ENCODE measurements at places on chromosomes 1 and 21. TPM values are rescaled to one million over a fixed set of nuclear protein-coding genes. Genes with fewer than 3 reads are reported as not detected.

The TMEM82 gene
- not detected for polyA plus RNA-seq

The CFHR3 gene
- polyA plus RNA-seq, result 0.15 TPM

The COL8A2 gene
- 0.53 TPM for polyA plus RNA-seq

The CLCA1 gene
- 0.06 TPM for polyA plus RNA-seq

The AZIN2 gene
- polyA plus RNA-seq, result 1.4 TPM

The HSPB7 gene
- polyA plus RNA-seq, result 8,299 TPM

The DAB1 gene
- polyA plus RNA-seq, result 0.26 TPM

The BOLA1 gene
- 16.2 TPM for polyA plus RNA-seq

The THEM5 gene
- polyA plus RNA-seq, result not detected

The F13B gene
- not detected for polyA plus RNA-seq

The PTPRF gene
- 4.0 TPM for polyA plus RNA-seq

The FAM72C gene
- polyA plus RNA-seq, result 0.08 TPM

The ANGPTL3 gene
- polyA plus RNA-seq, result not detected

The CACNA1E gene
- polyA plus RNA-seq, result 0.03 TPM

DNA sequence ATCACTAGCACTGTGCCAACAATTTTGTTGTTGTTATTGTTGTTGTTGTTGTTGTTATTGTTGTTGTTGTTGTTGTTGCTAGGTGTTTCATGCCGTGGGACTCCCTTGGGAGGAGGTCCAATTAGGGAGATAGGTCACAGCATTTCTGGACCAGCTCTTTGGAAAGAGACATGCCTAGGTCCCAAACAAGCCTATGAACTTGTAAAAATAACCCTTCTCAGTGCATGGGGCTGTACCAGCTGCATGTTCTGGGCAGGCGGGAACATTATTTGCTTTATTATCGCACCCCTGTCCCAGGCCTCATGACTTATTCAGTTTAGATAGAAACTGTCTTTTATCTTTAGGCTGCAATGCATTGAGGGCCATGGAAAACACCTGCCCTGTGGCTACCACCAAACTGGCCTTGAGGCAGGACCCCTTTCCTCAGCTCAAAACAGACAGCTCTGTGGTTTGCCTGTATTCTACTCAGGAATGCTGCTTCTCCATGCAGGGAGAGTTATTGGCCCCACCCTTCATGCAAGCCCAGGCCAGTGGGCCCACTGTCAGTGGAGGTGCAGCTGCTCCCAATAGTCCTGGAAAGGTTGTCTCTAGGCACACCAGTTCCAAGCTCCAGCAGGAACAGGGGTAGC is 386.5 kb upstream of the BRINP3 start:
- no peak for DNase-seq

DNA sequence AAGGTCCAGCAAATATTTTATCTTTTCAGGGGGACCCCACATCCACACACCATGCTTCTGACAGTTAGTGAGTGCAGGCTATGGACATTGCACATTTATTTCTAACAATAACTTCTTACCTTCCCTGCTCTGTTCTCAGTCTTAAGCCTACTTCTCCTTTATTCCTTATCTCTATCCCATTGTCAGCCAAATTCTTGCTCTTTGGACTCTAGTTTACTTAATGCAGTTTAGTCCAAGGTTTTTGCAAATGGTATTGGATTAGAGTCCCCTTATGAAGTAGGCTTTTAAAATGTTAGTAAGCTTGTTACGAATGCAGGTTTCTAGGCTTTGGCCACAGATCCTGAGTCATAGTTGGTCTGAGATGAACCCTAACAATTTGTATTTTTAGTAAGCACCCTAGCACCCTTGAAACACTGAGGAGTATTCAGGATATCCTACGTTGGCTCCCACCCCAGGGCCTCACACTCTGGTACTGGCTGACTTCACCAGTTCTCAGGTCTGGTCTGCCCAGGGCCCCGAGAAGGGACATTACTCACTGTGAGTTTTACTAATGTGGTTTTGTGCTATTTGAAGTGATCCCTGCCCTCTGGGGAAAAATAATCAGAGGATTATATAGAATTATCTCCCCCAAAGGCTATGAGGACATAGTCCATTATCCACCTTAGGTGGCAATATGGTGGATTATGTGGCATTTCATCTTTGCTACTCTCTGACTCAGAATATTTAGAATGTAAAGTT is 239.5 kb downstream of the TGFB2 start:
- DNase-seq, result no peak

GRCh38 chr1:176567190-176567794 is 104.3 kb downstream of the PAPPA2 start:
- DNase-seq, result no peak

DNA sequence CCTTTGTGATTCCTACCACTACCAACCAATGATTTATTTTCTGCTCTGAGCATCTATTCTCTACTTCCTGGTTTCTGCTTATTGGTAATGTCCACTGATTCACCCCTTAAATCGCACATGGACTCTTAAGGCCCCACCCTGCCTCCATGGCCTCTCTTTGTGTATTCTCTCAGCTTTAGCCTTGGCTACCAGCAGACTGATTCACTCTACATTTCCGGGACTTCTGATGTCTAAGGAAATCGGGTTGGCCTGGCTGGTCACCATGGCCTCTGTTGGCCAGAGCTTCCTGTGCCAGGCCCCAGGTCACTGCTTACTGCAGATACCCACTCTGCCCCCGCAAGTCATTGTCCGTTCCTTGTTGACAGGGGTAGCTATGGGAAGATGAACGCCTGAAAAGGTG is 40.9 kb downstream of the PDPN start:
- DNase-seq, result no peak

- DNase-seq, result no peak
Observed at GRCh38 chr21:44314128-44314527, 14.3 kb downstream of the PFKL start.

DNA sequence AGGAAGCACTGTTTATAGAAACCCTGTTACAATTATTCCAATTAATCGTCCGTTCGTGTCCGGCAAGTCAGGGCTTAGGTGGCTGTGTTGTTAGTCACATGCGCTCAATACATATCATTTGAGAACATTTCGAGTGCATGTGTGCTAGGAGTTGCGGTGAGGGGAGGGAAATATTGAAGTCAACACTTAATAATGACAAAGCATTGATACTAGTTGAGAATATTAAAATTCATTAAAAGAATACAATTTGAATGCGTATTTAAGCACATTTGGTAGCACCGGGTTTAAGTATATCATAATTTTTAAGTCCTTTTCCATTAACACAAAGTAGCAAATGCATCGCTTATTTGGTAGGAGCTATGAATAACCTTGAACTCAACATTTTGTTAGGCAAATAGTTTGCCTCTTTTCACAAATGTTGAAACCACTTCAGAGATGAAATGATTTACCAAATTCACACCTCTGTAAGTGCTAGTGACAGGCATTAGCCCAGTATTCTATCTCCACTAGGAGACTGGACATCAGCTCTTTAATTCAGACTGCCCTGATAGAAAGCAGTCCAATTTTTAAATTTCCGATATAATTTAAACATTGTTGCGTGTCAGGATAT is 1.1 kb upstream of the SERBP1 start:
- DNase-seq, result no peak

DNA sequence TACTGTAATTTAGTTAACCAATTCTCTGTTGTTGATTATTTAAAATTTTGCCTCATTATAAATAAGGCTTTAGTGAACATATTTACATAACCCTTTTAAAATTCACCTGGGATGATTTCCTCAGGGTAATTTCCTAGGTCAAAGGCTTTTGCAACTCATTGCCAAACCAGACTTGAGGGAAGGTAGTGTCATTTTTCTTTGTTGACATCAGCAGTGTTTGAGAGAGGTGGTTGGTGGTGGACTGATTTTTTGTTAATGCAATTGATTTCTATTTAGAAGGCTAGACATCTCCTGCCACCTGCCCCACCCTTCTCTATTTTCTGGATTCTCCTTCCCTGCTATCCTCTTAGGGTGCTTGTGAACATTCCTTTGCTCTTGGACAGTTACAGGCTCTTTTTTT is 116.8 kb downstream of the HHAT start:
- no peak for DNase-seq

DNA sequence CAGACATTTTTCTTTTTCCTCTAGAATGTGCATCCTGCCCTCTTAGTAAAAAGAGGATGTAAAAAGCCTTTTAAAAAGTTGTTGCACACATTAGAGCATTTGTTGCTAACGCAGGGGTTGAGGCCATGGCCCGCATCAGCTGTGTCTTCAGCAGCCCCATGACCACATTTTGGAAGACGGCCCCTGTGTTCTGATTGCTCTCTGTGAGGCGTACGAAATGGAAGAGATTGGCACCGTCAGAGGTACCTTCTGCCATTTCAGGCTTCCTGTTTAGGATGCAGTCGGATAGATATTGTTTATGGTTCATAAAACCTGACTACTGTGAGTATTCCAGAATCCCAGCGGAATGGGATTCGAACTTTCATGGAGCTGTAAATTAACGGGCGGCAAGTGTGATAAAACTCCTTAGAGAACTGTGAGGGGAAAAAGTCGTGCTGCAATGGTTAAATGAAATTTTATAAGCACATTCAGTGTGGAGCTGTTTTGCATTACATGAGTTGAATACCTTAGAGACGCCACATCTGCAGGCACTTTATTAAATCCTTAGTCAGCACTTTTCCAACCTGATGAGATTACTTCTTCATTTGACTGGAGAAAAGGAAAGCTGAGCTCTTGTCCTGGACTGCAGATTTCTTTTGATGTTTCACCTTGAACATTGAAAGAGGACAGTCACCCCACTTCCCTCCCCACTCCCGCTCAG is 273.9 kb downstream of the TM2D1 start:
- no peak for DNase-seq

GRCh38 chr1:193069748-193070385 is 10.5 kb downstream of the RO60 start:
- DNase-seq, result no peak

DNA sequence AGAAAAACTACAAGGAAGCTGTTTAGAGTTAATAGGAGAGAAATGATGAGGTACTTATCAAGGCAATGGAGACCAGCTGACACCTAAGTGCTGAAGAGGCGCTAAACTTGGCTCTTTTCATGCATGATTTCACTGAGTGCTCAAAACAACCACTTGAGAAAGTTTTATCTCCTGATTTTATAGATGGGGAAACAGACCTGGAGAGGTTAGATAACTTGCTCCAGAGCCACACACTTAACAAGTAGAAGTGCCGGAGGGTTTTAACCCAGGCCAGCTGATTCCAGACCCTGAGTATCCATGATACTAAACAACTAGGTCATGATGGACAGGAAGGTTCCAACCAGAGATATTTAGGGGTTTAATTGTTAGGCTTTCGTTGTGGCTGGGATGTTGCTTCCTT is 25.9 kb downstream of the UBE2U start:
- DNase-seq, result no peak

DNA sequence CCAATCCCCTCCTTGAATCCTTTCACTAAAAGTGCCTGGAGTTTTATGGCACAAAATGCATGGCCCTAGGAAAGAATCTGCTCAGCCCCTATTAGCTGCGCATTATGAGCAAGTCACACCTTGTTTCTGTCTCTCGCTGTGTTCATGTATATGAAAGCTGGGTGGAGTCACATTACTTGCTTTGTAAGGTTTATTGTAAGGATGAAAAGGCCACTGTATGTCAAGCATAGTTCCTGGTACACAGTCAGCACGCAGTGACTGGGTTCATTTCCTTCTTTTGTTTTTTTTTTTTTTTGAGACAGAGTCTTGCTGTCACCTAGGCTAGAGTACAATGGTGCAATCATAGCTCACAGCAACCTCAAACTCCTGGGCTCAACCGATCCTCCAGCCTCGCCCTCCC is 6.7 kb upstream of the SLC9A1 start:
- DNase-seq, result no peak

- no peak for DNase-seq
Observed at GRCh38 chr21:41886328-41886727, 7.2 kb upstream of the PRDM15 start.

GRCh38 chr1:151968058-151968457 is 25.6 kb downstream of the S100A10 start:
- peak; percentile 25 for DNase-seq

DNA sequence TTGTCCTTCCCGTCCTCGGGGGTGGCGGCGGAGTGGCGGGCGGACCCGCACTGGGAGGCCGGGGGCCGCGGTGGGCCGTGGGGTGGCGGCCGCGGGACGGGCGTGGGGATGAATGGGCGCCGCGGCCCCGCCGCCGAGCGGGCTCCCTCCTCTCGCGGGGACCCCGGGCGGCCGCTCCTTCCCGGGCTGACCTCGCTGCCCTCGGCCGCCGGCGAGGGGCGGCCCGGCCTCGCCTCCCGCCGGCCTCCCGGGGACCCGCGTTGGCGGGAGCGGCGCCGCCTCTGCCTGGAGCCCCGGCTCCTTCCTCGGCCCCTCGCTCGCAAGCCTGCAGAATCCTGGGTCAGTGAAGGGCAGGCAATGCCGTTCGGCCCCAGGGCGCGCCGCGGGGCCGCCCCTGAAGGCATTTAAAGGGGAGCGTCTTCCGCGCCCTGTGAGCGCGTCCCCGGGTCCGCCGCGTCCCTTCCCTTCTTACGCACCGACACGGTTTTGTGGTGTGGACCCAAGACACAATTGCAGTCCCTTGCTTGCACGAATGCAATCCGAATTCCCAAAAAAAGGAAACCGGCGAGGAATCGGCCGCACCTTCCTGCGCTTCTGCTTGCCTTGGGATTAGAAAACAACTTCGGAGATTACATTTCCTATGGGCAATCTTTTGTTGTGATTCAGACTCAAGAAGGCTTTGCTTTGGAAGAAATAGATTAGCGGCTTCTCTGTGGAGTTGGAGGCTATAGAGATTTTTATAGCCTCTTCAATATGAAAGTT is 776 bp downstream of the ITSN1 start:
- peak; percentile 34 for DNase-seq

GRCh38 chr1:95284420-95284819 is 50.4 kb downstream of the RWDD3 start:
- no peak for DNase-seq

DNA sequence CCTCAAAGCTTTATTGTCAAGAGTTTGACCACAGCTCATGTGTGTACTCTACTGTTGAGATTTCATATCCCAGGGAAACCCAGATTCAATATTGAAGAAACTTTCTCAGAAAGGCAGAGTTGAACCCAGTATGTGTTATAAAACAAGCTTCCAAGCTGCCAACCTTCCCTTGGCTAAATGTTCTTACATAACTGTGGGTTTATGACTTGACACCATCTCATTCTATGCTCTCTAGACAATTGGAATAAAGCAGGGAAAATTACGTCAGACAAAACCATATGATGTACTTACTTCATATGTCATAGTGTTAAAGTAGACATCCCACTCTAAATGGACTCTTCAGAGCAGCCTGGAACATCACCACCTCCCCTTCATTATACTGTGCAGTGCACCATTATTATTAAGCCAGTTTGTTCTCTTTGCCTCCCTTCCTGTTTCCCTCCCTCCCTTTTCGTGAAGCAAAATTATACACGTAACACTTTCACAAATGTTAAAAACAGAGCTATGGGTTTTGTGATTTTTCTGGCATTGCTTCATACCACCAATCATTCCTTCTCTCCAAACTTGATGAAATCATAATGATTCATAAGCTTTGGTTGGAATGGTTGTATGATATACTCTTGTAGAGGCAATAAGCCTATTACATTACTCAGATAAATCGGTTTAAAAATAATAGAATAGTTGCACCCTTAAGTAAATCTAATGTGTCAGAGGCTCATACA is 507.2 kb downstream of the LTN1 start:
- DNase-seq, result no peak

- no peak for DNase-seq
Observed at GRCh38 chr1:34266127-34266951, 89.6 kb downstream of the C1orf94 start.

All from heart left ventricle (tissue), 16 donors.